Activated CD4-positive, alpha-beta T cell treated with anti-CD3 and anti-CD28 coated beads, Interleukin-2, amount 10 ng/mL, durations not matched to agents 7 days and 5 days (primary cell): ENCODE measurements at places on chromosomes 12 and 14. TPM values are rescaled to one million over a fixed set of nuclear protein-coding genes. Genes with fewer than 3 reads are reported as not detected.
A peak's percentile ranks its signal among the peaks of the same experiment; 100 is the strongest.

DNA sequence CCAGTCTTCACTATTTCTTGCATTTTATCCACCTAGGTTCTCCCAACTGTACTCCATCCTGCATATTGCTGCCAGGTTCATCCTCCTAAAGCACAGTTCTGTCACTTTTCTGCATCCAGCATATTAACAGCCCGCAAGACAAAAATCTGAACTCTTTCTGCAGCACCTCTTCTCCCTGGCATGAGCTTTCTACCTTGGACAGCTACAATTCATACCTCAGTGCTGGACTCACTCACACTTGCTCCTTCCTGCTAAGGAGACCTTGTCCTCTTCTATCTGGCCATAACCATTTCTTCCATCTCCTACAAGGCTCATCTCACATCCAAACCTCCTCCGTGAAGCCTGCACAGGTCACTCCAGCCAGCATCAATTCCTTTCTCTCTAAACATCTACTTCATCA, 170.1 kb upstream of the GRIP1 start:
- no peak for DNase-seq
- H3K4me3 ChIP-seq: no peak overlapping the region
- no peaks in the 10 kb centered on the region for H3K36me3 ChIP-seq
- no peaks in the 10 kb centered on the region for H3K4me1 ChIP-seq
- no peak overlapping the region for H3K27ac ChIP-seq
- H3K27me3 ChIP-seq: peaks cover 11% of the 10 kb centered on the region

- H3K27ac ChIP-seq: no peak overlapping the region
- no peak for DNase-seq
- no peaks in the 10 kb centered on the region for H3K4me1 ChIP-seq
- no peak overlapping the region for H3K4me3 ChIP-seq
- H3K36me3 ChIP-seq: no peaks in the 10 kb centered on the region
- H3K27me3 ChIP-seq: peaks cover 19% of the 10 kb centered on the region
Observed at GRCh38 chr12:42039176-42039575, 105.5 kb downstream of the GXYLT1 start.

DNA sequence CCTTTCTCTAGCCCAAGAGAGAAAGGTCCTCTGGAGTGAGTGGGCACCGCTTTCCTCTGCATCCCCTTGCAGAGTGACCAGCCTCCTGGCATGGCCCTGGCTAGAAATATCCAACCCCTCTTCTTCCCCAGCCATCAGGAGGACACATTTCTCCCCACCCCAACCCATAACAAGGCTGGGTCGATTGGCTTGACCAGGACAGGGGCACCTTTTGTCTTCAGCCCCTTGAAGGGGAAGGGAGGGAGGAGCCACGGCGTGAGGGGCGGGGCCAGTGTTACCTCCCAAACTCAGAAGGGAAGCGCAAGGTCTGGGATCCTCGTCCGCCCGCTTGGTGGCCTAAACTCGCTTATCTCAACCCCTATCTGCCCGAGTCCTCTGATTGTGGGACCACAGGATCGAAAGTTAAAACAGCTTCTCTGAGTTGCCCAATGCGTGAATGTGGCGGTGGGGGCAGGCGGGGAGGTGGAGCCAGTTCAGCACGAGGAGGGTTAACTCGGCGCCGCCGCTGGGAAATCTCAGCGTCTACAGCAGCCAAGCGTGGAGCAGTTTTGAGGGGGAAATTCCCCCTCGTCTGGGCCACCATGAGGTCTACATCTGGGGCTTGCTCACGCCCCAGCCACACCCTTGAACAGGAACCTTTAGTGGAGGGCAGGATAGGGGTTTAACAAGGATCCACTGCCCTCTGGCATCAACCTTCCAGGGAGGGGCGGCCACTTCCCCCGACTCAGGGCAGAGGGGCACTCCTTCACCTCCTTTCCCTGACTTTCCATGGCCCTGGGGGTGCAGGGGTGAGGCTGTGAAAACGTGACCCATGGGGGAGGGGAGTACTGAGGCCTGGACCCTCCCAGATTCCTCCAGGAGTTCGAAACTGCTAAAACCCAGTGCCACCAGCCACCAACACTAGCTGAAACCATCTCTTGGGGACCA, 795 bp downstream of the STAT6 start:
- no peaks in the 10 kb centered on the region for H3K27me3 ChIP-seq
- DNase-seq: peak; percentile 73
- peak overlapping the region; percentile 95 for H3K27ac ChIP-seq
- H3K4me3 ChIP-seq: peak overlapping the region; percentile 88
- H3K36me3 ChIP-seq: peaks cover 37% of the 10 kb centered on the region

The CACNA2D4 gene
- 12.9 TPM for total RNA-seq

GRCh38 chr14:36997843-36998242, 174.6 kb downstream of the SLC25A21 start:
- H3K4me3 ChIP-seq: no peak overlapping the region
- H3K27ac ChIP-seq: no peak overlapping the region
- no peaks in the 10 kb centered on the region for H3K4me1 ChIP-seq
- H3K36me3 ChIP-seq: no peaks in the 10 kb centered on the region

DNA sequence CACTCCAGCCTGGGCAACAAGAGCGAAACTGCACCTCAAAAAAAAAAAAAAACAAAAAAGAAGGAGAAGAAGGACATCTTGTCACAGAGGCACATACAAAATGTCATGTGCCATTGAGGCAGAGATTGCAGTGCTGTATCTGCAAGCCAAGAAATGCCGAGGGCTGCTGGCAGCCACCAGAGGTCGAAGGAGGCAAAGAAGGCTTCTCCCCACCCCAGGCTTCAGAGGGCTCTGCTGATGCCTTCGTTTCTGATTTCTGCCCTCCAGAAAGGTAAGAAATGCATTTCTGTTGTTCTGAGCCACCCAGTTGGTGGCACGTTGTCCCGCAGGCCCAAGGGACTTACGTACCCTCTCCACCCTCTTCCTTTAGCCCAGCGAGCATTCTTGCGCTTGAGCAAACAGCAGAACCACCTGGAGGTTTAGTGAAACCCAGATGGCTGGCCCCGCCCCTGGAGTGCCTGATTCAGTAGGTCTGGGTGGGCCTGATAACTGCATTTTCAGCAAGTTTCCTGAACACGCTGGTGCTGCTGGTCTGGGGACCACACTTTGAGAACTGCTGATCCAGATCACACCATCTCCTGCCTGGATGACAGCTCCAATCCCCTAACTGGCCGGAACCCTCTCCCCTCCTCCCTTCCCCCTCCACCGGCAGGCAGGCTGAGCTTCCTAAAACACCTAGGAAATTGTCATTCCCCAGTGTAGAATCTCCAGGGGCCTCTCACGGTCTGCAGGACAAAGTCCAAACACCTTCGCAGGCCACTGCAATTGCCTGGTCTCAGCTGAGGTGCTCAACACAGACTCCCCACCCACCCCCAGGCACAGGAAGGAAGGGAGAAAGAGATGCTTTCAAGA, 21.1 kb upstream of the SCARB1 start:
- no peaks in the 10 kb centered on the region for H3K27me3 ChIP-seq
- H3K4me1 ChIP-seq: peaks cover 14% of the 10 kb centered on the region
- H3K4me3 ChIP-seq: no peak overlapping the region
- DNase-seq: no peak
- H3K36me3 ChIP-seq: no peaks in the 10 kb centered on the region

DNA sequence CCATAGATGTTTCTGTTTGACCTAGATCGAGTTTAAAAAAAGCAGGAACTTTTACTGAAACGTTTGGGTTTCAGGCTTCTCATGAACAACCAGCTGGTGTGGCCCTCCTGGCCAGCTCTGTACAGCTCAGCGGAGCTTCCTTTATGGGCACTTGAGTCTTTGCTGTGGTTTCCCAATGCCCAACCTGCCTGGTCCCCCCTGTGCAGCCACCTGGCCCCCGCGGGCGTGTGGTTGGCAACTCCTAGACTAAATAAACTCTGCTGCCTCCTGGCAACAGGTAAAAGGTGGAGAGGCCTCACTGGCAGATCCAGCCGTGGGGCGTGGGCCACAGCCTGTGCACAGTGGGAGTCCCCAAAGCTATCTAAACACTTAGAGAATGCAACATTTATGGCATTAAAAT, 38.7 kb downstream of the ADGRD1 start:
- no peaks in the 10 kb centered on the region for H3K4me1 ChIP-seq
- H3K27me3 ChIP-seq: peaks cover 15% of the 10 kb centered on the region
- H3K4me3 ChIP-seq: no peak overlapping the region
- H3K36me3 ChIP-seq: no peaks in the 10 kb centered on the region
- no peak overlapping the region for H3K27ac ChIP-seq

DNA sequence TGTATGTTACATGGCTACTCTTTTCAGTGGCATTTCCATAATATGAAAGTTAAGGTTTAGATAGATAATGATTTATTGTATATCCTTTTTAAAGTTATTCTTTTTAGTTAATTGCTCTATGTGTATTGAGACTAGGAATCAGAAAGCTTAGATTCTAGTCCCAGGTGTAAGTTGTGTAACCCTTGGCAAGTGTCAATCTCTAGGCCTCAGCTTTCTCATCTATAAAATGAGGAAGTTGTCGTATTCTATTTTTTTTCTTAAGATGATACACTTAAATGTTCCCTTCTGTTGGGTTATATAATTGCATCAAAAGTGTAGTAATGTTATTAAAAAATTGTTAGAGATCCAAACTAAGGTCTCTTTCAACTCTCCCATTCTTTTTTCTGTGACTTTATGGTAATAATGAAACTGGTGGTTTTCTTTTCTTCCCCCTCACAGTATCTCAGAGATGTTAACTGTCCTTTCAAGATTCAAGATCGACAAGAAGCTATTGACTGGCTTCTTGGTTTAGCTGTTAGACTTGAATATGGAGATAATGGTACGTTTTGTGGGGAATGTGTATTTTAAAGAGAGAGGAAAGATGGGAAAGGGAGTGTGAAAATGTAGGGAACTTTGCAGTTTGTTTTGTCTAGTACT, 4.1 kb downstream of the RTRAF start:
- no peak for DNase-seq
- H3K36me3 ChIP-seq: peaks cover 46% of the 10 kb centered on the region
- no peaks in the 10 kb centered on the region for H3K27me3 ChIP-seq
- peaks cover 48% of the 10 kb centered on the region for H3K4me1 ChIP-seq
- peak overlapping the region; percentile 6 for H3K27ac ChIP-seq
